ENCODE measurements at places on chromosomes 5 and 9.

DNA sequence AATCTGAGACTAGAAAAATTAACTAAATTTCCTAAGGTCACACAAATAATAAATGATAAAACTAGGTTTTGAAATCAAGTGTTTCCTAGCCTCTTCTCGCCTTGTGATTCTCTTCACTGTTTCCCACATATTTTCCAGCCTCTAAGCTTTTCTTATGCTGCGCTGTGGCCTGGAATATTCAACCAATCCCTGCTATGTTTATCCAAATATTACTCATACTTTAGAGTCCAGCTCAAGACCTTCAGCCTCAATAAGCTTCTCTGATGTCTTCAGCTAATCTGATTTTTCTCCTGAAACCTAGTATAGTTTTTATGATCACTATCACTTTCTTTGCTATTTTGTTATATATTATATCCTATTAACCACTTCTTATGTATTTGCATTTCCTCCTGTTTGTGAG, 303.1 kb upstream of the CDH6 start:
- no peak for DNase-seq

DNA sequence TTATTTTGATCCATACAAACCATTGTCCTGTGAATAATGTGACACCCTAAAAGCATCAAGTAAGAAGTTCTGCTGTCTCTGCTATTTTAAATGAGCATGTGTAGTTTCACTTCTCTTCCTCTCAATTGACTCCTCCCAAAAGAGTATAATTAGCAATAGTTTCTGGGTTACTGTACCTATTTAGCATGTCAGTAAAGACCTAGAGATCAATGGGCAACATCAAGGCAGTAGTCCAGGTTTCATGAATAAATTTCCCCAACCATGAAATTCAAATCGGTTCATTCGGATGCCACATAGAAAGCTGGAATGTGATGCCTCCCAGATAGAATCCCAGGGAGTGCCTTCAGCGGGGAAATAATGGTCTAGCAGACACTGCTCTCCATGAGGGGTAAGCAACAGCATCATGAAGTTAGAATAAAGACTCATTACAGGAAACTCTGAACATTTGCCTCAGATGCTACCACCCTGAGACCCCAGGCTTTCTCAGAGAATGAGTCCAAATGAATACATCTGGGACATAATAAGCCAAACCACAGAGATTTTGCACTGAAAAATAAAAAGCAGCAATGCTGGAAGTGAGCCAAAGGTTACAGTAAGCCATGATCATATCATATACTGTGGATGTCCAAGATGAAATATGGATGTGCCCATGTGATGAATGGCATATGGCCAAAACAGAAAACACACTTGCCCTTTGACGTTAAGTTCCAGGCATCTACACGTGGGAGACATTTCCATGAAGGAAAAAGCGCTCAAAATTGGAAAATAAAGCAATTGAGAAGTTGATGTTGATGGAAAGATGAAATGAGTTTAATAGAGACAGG, 1107.0 kb upstream of the SEMA6A start:
- DNase-seq: no peak

- DNase-seq: no peak
These were observed 29.1 kb downstream of the ARSK start for GRCh38 chr5:95583992-95584391.

GRCh38 chr5:74132485-74132884, 506.5 kb downstream of the ARHGEF28 start:
- no peak for DNase-seq

- DNase-seq: no peak
These were observed 70.6 kb downstream of the LRSAM1 start for GRCh38 chr9:127521919-127522304.

- no peak for DNase-seq
These were observed 125.3 kb upstream of the ABCA1 start for GRCh38 chr9:105053209-105053652.

Measured in iPS DF 19.7 (cell line).